ENCODE measurements at places on chromosomes 5 and 9. TPM values are rescaled to one million over a fixed set of nuclear protein-coding genes. Genes with fewer than 3 reads are reported as not detected.

DNA sequence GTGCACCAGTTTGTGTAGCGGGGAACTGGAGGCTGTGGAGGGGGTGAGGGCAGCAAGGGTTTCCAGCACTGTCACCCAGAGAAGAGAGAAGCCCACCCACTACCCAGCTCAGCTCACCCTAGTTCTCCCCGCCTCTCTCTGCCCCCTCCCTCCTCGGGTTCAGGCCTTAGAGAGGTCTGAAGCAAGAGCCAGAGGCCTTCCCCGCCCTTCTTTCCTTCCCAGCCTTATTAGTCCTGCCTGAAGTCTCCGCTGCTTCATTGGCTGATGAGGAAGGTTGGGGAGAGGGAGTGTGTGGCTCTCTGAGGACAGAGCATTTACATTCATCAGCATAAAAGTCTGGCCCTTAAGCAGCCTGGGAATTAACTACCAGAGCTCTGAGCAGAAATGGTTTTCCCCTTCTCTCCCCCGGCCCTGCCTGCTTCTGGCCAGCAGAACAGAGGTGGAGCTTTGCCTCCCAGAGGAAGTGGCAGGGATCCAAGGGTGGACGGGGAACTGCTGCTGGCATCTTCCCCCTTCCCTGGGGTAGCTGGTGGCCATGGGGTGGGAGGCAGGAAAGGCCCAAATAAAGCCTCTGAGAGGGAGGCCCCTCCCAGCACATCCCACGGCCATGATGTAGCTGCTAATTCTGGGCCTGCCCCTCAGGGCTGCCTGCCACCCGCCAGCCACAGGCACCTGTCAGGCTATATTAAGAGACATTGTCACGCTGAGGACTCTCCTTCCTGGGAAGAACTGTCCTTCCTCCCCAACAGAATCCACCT lies 4.1 kb downstream of the DNAJB5 start:
- peaks cover 43% of the 10 kb centered on the region for H3K36me3 ChIP-seq
- peak overlapping the region; percentile 47 for H3K27ac ChIP-seq
- no peak overlapping the region for H3K4me3 ChIP-seq
- peak; percentile 81 for DNase-seq

GRCh38 chr9:89071591-89071990 lies 80.3 kb downstream of the S1PR3 start:
- no peak for DNase-seq
- H3K36me3 ChIP-seq = no peaks in the 10 kb centered on the region
- no peaks in the 10 kb centered on the region for H3K27me3 ChIP-seq
- no peak overlapping the region for H3K27ac ChIP-seq
- no peaks in the 10 kb centered on the region for H3K4me1 ChIP-seq
- H3K4me3 ChIP-seq = no peak overlapping the region

- peaks cover 6% of the 10 kb centered on the region for H3K4me1 ChIP-seq
- H3K4me3 ChIP-seq = peak overlapping the region; percentile 8
- H3K27me3 ChIP-seq = no peaks in the 10 kb centered on the region
- no peaks in the 10 kb centered on the region for H3K36me3 ChIP-seq
- no peak for DNase-seq
Measured at GRCh38 chr5:155343468-155343867, 329.9 kb downstream of the KIF4B start.

- peaks cover under 1% of the 10 kb centered on the region for H3K4me1 ChIP-seq
- H3K27ac ChIP-seq = no peak overlapping the region
- DNase-seq = no peak
- H3K4me3 ChIP-seq = no peak overlapping the region
Measured at GRCh38 chr5:158511454-158511853, 588.3 kb downstream of the EBF1 start.

- H3K27me3 ChIP-seq = peaks cover 2% of the 10 kb centered on the region
- H3K36me3 ChIP-seq = peaks cover 11% of the 10 kb centered on the region
- H3K27ac ChIP-seq = no peak overlapping the region
- H3K4me1 ChIP-seq = no peaks in the 10 kb centered on the region
Measured at GRCh38 chr9:137107982-137108381, 6.6 kb downstream of the DPP7 start.

- H3K4me3 ChIP-seq = no peak overlapping the region
- no peak for DNase-seq
- no peaks in the 10 kb centered on the region for H3K4me1 ChIP-seq
- H3K27me3 ChIP-seq = no peaks in the 10 kb centered on the region
Measured at GRCh38 chr5:126818736-126819135, 41.8 kb downstream of the LMNB1 start.

FSD1L gene
- total RNA-seq = 14.3 TPM

Measured in endodermal cell (in vitro differentiated cells).